ENCODE measurements at places on chromosomes 6 and 20. TPM values are rescaled to one million over a fixed set of nuclear protein-coding genes. Genes with fewer than 3 reads are reported as not detected.
A peak's percentile ranks its signal among the peaks of the same experiment; 100 is the strongest.

DNA sequence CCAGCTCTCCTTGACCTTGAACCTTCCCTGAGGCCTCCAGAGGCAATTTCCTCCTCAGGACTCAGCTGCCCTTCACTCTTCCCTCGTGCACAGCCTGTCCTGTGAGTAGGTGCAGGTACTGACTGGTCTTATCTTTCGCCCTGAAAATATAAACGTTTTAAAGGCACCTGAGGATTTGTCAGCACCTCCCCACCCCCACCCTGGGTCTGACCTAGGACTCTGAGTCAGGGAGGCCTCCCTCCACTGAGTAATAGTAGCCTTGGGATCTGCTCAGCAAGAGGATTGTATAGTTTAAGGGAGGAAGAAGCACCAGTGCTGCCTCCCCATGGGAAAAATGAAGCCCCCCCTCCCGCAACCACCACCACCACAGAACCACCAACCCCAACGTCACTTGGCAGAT, 54.6 kb downstream of the PPARD start:
- no peak overlapping the region for H3K4me3 ChIP-seq
- no peak for DNase-seq
- no peaks in the 10 kb centered on the region for H3K27me3 ChIP-seq
- H3K36me3 ChIP-seq = no peaks in the 10 kb centered on the region

GRCh38 chr6:84177241-84177640, 50.2 kb downstream of the CEP162 start:
- peaks cover 30% of the 10 kb centered on the region for H3K36me3 ChIP-seq
- H3K4me1 ChIP-seq = peaks cover 3% of the 10 kb centered on the region
- no peak overlapping the region for H3K27ac ChIP-seq
- H3K4me3 ChIP-seq = no peak overlapping the region

DNA sequence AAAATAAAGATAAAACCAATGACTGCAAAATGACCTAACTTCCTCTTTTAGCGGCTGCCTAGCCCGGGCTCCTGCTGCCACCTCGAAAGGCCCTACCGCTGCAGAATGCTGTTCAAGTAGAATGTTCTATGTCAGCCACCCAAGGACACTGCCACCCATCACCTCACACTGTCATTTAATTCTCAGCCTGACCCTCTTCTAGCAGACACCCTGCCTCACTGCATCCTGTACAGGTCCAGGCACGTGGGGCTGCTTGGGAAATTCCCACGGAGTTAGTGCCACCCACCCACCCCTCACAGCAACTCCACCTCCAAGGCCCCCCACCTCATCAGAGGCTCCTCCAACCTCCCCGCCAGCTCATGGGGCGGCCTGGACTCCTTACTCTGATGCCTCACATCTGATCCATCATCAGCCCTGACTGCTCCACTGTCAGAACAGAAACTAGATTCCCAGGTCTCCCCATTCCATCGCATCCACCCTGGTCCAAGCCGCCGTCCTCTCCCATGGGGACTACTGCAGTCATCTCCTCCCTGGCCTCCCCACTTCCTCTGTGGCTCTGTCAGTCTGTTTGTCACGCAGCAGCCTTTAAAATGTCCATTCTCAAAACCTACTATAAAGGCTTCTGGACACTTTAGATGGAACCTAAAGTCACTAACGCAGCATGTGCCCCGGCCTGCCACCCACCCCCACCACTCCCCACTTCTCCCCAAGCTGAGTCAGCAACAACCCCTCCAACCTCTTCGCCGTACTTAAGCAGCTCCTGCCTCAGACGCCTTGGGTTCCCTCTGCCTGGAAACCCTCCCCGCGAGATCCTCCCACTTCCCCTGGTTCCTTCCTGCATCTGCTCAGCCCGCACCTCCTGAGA, 17.0 kb downstream of the NFATC2 start:
- H3K4me3 ChIP-seq = peak overlapping the region; percentile 32
- H3K27ac ChIP-seq = peak overlapping the region; percentile 16
- no peaks in the 10 kb centered on the region for H3K27me3 ChIP-seq
- H3K4me1 ChIP-seq = peaks cover 32% of the 10 kb centered on the region
- no peaks in the 10 kb centered on the region for H3K36me3 ChIP-seq
- DNase-seq = no peak

DNA sequence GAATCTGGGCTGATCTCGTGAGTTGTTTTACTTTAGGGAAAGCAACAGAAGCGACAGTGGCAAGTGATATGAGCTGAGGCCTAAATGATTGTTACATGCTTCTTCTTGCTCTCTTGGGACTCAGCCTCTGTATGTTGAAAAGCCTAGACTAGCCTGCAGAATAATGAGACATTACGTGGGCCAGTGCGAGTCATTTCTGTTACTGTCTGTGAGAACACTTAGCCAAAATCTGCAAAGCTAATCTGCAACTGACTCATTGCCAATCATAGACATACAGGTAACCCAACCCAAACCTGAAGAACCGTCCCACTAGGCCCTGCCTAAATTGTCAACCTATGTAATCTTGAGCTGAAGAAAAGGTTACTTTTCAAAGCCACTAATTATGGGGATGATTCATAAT, 77.4 kb upstream of the F13A1 start:
- H3K4me3 ChIP-seq = no peak overlapping the region
- no peak overlapping the region for H3K27ac ChIP-seq
- DNase-seq = no peak

The PPP1R11 gene
- 45.3 TPM for total RNA-seq

DNA sequence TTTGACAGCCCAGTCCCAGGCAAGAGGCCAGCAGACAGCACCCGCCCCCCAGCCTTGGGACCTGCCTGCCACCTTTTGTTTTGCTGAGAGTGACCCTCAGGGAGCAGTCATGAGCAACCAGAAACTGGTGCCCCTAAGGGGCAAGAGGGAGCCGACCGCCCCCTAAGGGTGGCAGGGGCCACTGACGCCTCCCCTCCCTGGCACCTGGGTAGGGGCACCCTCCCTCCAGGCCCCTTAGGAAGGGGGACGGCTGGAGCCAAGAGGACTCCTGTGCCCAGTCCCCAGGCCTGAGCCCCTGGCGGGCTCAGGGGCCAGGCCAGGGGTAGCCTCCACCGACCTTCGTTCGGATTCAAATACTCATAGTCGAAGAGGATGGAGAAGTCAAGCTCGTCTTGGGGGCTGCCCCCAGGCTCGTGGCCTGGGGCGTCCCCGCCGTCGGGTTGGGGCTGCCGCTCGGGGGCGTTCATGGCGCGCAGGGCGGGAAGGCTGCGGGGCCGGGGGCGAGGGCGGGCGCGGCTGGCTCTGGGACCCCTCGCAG, 417 bp downstream of the NFATC2 start:
- no peak for DNase-seq
- H3K36me3 ChIP-seq = no peaks in the 10 kb centered on the region
- H3K4me3 ChIP-seq = peak overlapping the region; percentile 63
- H3K27me3 ChIP-seq = no peaks in the 10 kb centered on the region

The MLN gene
- not detected for total RNA-seq

DNA sequence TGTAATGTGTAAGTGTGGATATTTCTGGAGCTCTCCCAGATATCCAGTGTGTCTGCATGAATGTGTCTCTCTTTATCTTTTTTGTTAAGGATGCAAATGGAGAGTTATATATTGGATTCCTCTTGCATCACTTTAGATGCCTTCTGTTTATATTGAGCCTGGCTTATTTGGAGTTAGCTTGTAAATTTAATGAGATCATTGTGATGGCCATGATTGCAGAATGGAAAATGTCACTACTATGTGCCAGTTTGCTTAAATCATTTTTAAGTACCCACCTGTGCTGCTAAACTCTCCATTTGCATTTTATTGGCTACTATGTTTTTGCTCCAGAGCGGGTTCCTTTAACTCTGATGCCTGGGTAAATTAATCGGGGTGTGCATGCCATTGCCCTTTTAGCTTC, 334.8 kb downstream of the UTRN start:
- no peak overlapping the region for H3K27ac ChIP-seq
- DNase-seq = no peak
- H3K27me3 ChIP-seq = no peaks in the 10 kb centered on the region

The TUBB2B gene
- total RNA-seq = 1.4 TPM

DNA sequence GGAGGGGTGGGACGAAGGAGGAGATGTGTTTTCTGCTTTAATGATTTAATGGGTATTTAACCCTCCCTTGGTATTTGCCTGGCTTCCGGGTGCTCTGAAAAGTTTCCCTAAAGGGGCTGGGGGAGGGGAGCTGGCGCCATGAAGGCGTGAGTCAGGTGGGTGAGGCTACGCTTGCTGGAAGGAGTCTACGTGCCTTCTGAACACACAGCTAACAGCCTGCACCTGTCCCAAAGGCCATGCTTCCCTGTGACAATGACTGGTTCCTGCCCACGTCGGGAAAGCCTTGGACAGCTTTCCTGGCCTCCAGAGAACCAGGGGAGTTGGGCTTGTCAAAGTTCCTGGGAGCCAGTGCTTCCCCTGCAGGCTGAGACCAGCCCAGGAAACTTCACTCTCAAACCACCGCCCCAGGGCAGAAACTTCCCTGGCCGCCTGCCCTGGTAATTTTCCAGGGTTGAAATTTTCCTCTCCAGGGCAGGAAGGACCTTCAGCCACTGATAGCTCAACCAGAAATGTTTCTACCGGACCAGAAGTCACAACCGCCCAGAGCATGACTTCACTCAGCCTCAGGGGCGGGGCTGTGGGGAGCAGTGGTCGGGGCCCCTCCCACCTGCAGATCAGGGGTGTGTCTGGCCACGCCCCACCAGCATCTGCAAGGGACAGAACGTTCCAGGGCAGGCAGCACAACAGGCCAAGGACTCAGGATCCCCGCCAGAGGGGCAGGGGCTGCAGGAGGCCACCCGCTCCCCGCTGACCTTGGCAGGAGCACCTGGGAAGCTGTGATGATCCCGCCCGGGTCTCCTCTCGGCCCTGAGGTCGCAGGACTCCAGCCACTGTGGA, 18.6 kb upstream of the SLCO4A1 start:
- peak; percentile 95 for DNase-seq
- H3K36me3 ChIP-seq = no peaks in the 10 kb centered on the region
- H3K4me3 ChIP-seq = peak overlapping the region; percentile 26
- peaks cover 56% of the 10 kb centered on the region for H3K4me1 ChIP-seq
- H3K27ac ChIP-seq = peak overlapping the region; percentile 91
- no peaks in the 10 kb centered on the region for H3K27me3 ChIP-seq

The BTN2A1 gene
- 16.0 TPM for total RNA-seq
